T-cell (primary cell): ENCODE measurements at places on chromosomes 4 and X.

- DNase-seq: no peak
Measured at GRCh38 chr4:8477676-8478075, 37.1 kb downstream of the TRMT44 start.

DNA sequence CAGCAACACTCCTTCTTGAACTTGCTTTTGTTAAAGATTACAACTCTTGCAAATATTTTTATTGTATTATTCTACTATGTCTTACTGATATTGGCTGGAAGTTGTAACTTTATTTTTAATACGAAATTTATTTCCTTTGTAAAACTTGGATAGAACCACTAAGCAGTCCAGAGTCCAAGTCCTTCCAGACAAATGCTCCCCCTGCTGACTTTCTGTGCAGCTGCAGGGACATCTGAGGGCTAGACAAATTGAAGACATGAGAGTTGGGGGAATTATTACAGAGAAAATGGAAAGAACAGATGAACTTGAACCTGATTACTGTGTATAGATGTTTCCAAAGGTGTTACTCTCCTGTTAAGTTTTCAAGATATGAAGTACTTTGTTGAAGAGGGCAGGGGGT is 238.8 kb downstream of the GRIA3 start:
- no peak for DNase-seq

DNA sequence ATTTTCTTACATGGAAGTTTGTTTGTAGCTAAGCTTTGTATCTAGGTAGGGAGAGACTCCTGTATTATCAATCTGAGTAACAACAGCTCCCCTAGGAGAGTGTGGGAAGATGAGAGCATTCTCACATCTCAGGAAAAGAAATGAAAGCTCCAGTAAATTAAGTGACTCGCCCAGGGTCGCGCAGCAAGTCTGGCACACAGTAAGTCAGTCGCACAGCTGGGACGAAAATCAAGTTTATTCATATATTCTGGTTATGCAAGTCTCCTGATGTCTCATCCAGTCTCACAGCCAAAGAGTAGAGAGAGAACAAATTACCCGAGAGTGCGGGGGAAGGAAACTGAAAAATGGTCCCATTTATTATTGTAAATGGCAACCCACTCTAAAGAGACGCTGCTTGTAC is 216.1 kb downstream of the STK32B start:
- no peak for DNase-seq

DNA sequence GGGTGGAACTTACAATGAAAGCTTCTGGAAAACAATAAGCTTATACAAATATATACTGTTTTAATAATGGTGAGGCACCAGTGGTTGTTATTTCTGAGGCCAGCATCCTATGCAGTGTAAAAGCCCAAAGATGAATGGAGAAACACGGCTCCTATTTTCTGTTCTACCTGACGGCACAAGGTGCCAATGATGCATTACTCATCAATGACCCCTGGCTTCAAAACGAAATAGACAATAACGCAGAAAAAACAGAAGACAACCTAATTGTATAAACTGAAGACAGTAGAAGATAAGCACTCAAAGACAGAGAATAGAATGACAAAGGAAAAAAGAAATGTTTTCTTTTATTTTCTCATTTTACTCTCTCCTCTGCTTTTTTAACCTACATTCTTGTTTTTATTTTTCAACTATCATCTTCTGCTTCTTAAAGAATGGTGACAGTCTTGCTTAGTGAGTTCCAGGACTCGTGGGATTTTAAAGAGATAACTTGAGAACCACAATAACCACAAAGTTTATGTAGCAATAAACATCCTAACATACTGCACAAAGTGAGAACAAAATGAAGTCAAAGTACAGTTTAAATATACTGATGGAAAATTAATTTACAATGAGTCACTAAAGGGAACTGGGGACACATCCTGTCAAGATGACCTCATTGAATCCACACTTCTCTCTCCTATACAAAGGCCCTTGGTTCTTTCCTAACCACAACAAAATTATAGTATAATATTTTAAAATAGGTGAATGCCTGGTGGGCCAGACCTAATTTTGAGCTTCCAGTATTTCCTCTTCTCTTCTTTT is 169.8 kb downstream of the BTC start:
- no peak for DNase-seq
